ENCODE measurements at places on chromosomes 5 and 9. TPM values are rescaled to one million over a fixed set of nuclear protein-coding genes. Genes with fewer than 3 reads are reported as not detected.

Gene CDH12
- not detected for total RNA-seq

Gene ABCA1
- total RNA-seq: 0.29 TPM

Gene GMCL2
- total RNA-seq: not detected

Gene C6
- total RNA-seq: not detected

Gene CDH9
- total RNA-seq: not detected

Gene PRUNE2
- 0.40 TPM for total RNA-seq

Gene FOXD4L6
- total RNA-seq: not detected

Gene CER1
- not detected for total RNA-seq

Gene SQSTM1
- 132 TPM for total RNA-seq

Gene KIF4B
- not detected for total RNA-seq

Gene C8G
- total RNA-seq: not detected

Gene LRRC14B
- not detected for total RNA-seq

Gene N4BP3
- 6.9 TPM for total RNA-seq

Gene ROPN1L
- total RNA-seq: 0.21 TPM
